NCI-H1694 treated with DMSO at 0.1 percent for 48 hours (cell line): ENCODE measurements at places on chromosomes 3 and 15.

DNA sequence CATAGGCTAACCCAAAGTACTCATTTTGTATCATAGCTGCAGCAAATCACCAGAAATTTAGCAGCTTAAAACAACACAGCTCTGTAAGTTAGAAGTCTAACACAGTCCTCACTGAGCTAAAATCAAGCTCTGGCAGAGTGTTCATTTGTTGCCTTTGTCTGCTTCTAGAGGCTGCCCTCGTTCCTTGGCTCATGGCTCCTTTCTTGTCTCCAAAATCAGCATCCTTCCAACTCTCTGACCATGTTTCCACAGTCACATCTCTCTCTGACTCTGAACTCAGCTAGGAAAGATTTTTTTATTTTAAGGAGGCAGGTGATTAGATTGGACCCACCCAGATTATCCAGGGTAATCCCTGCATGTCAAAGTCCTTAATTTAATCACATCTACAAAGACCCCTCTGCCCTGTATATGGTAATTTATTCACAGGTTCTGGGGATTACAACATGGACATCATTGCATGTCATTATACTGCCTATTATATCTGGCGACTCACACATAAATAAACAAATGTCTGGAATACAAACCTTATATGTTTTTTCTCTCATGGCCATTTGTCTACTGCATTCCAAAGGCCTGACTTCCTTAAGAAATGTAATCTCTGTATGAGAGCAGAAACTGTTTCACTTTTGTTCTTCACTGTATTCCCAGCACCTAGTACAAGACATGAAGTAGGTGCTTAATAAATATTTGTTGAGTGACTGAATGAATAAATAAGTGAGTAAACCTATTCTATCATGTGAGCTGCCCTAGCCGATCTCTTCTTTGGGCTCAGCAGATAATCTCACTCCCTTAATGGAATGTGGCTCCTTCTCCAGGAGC lies 15.1 kb upstream of the UACA start:
- no peak for DNase-seq

- DNase-seq: no peak
Observed at GRCh38 chr15:61421470-61421869, 192.4 kb upstream of the RORA start.

DNA sequence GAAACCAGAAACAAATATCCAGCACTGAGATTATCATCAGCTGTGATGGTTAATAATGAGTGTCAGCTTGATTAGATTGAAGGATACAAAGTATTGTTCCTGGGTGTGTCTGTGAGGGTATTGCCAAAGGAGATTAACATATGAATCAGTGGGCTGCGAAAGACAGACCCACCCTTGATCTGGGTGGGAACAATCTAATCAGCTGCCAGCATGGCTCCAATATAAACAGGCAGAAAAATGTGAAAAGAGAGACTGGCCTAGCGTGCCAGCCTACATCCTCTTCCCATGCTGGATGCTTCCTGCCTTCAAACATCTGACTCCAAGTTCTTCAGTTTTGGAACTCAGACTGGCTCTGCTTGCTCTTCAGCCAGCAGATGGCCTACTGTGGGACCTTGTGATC lies 869.5 kb downstream of the SI start:
- no peak for DNase-seq

DNA sequence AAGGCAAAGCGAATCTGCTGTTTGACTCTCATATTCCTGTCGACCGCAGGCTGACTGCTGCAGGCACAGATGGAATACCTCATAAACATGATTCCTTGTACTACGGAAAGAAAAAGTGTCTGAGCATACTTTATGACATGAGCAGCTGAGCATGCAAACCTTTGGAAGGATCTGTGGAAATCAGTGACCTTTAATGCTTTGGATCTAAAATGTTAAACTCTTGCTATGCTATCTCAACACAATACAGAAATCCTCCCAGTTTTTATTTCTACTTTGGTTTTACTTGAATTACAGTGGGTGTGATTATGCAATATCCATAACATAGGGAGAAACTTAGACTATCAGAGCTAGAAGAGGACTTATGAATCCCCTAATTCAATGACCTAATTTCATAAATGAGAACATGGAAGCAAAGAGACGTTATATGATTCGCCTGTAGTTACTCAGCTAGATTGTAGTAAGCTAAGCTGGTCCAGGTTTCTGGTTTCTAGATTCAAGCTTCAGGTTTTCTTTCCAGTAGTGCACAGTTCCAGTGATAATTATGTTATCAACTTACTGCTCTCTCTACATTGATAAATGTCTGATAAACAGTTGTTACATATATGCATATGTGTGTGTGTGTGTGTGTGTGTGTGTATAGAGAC lies 127.6 kb upstream of the GBE1 start:
- no peak for DNase-seq

- no peak for DNase-seq
Observed at GRCh38 chr15:77505556-77505955, 84.9 kb downstream of the HMG20A start.

GRCh38 chr15:38930851-38931572 lies 366.4 kb upstream of the RASGRP1 start:
- DNase-seq: no peak

DNA sequence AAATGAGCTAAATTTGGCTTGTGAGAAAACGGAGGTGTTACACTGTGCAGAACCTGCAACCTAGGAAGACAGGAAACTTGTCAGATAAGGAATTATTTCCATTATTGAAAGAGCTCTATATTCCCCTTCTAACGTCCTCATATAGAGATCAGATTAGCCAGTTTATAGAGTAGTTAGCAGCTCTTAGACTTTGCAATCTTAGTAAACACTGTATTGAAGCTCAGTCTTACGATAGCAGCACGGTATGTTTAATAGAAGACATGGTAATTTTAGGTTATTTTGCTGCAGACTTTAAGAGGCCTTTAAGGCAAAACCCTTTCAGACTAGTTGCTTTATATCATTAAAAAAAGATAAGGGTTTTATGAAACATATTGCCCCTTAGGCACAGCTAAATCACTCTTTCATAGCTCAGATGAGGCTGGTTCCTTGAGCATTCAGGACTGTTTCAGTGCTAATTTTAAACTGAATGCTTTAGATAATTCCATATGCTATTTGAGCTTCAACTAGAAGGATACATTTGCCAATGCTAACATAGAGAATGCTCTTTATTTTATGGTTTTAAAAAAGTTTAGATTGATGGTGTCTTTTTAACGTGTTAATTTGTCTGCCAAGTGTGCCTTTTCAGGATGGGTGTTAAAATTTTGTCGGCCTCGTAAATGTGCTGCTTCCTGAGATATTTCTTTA lies 234.3 kb downstream of the PYDC2 start:
- no peak for DNase-seq

GRCh38 chr3:41601404-41601987 lies 360.4 kb downstream of the ULK4 start:
- DNase-seq: no peak

DNA sequence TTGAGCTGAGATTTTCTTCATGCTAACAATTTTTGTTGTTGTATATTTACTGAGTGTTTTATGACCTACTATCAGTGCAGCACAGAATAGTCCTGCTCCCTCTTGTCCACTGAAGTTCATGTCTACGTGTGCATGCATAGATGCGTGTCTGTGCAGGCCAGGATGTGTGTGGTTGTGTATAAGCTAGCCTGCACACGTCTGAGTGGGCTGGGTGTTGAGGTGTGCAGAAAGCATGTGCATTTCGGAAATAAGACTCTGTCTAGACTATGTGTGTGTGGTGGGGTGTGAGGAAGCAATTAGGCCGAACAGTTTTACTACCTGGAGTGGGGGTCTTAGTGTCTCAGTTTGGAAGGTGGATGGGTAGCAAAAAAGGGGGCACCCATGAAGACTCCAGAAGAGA lies 39.2 kb downstream of the ATP2B2 start:
- no peak for DNase-seq

DNA sequence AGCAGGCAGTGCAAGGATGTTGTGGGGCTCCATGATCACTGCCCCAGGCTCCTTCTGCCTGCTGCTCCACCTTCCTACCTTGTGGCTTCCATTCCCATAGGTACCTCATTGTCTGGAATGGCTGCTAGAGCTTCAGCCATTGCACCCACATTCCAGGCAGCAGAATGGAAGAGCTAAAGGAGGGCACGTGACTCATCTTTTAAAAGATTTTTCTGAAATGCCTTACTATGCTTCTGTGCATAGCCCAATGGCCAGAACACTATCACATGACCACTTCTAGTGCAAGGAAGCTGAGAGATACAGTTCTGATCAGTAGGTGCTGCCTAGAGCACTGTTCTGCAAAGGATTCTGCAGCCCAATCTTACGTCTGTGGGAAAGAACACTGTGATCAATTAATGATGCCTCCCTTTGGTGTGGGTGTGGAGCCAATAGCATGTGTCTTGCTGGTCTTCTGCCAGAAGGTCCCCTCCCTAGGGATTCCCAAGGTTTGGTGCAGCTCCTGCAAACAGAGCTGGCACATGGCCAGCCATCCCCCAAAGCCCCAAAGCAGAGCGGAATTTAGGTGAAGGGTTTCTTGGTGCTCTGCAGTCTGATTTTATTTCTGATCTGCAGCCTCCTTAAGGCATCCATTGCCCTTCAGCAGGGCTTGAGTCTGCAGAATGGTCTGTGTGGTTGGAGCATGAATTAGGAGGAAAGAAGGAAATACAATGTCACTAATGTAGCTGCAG lies 34.4 kb downstream of the SPSB4 start:
- DNase-seq: no peak

DNA sequence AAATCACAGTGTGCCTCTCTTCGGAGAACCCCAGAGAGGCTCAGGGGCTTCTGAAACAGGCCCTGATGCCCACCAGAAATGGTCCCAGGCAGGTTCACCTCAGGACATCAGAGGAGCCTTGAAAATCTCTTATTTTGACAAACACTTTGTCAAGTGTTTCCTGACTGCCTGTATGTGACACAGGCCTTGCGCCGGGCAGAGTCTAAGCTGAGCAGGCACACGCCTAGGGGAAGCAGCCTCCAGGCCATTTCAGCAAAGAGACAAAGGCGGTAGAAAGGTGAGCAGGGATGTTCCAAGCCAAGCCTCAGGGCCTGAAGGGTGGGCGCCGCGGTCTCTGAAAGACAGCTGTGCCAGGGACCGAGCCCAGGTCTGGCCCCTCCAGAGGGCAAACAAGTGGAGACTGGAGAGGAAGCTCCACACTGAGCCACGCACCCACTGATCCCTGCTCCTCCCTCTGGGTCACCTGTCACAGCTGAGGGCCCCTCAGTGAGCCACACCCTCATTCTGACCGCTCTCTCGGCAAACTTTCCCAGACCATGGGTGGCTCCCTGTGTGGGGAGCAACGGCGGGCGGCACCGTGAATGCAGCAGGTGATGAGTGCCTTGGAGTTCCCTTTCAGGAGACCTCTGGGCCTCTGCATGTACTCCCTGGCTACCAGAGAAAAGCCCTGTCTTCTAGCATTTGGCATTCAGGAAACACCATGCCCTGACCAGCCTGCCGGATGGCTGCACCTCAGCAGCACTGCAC lies 136.1 kb downstream of the ADAMTS17 start:
- no peak for DNase-seq

DNA sequence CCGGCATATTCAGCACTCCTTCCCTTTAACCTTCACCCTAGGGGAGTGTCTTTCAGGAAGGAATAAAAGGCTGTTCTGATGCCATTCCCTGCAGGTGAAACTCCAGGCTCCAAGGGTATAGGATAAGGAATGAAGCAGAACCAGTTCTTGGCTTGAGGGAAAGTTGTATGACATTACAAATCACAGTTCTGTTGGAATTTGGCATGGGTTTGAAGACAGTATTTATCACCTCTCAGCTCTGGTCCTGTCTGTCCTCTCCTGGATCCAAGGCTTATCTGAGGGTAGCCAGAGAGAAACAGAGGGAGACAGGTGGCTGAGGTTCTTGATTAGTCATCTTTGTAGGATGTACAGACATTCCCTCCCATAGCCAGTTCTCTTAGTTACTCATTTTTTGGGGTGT lies 37.1 kb downstream of the RAB11A start:
- no peak for DNase-seq

DNA sequence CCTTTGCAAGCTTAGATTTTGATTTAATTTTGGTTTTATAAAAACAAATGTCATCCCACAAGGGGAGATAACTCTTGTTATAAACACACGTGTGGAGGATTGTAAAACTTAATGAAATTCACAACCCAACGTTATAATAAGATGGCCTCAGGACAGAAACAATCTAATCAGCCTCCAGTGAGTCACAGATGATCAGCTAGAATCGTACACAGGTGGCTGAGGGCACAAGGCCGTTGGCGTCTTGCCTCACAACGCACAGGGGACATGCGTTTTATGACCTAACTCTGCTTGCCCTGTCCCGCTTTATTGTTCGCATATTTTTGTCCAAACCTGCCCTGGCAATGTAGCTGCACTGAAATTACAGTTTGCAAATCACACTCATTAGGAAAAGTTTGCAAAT lies 121.9 kb upstream of the PDZRN3 start:
- DNase-seq: no peak

GRCh38 chr15:40439960-40440742 lies 602 bp upstream of the BAHD1 start:
- no peak for DNase-seq

DNA sequence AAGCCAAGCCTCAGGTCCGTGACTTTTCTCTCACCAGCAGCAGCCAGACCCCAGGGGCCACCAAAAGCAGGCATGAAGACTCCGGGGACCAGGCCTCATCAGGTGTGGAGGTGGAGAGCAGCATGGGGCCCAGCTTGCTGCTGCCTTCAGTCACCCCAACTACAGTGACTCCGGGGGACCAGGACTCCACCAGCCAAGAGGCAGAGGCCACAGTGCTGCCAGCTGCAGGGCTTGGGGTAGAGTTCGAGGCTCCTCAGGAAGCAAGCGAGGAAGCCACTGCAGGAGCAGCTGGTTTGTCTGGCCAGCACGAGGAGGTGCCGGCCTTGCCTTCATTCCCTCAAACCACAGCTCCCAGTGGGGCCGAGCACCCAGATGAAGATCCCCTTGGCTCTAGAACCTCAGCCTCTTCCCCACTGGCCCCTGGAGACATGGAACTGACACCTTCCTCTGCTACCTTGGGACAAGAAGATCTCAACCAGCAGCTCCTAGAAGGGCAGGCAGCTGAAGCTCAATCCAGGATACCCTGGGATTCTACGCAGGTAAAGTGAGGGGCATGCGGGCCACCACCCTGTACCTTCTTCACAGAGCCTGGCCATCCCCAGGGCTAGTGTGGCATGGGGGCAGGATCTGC lies 12.0 kb upstream of the ABTB1 start:
- DNase-seq: no peak

DNA sequence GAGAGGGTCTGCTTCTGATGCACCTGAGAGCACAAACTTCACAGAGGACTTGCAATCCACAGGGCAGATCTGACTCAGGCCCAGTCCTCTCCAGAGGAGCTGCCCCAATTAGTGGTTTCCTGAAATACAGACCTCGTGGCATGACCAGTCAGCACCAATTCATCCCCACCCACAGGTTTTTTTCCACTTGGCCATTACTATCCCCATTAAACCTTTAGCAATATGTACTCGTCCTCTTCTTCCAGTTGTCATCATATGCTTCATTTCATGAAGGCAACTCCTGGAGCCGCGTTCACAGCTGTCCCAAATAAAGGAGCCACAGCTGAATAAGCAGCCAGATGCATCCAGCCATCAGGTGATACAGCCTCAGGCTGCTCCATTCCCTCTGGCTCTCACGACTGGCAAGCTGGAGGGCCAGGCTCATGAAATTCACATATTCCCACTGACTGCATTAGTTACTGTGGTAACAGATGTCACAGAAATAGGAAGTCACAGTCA lies 163.1 kb downstream of the FMN1 start:
- DNase-seq: no peak
